ENCODE measurements at places on chromosomes 16 and 17.

DNA sequence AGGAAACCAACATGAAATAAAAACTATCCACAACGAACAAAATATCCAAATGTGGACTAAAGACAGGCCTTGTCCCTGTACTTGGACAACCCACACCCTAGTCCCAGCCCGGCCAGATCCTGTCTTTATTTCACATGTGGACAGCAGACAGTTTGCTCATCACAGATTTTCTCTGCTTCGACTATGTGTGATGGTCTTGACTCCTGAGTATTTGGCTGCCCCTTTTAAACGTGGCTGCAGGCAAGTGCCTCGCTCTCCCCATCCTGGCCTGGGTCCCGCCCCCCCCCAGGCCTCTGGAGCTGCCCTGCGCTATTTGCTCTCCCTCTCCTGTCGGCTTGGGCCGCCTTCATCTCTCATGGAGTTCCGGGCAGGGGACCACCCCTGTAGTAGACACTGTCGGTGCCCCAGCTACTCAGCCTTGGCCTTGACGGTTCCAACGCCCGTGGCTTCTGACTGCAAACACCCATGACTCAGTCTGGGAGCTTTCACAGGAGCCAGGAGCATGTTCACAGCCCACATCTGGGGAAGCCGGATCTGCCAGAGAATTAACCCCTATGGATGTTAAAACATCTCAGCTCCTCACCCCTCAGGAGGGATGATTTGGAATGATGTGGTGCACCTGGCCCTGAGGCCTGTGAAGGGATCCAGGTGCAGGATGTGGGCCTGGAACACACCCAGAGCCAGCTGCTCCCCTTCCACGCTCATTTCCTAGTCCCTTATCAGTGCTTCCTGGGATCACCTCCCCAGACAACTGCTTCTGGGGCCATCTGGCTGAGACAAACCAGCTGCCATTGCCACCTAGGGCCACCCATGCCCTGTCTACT, 229.7 kb upstream of the RPL38 start:
- no peak for DNase-seq

DNA sequence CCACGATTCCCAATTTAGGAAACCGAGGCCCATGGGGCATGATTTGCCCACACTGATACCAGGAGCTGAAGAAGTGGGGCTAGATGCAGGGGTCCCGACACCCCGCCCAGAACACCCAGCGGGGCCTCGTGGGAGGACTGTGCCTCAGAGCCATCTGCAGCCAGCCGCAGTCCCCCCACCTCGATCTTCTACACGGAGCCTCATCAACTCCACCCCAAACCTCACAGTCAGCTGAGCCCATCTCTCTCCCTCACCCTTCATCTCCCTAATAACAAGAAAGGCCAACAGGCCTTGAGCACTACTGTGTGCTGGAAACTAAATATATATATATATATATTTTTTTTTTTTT, 4.2 kb downstream of the ITGAE start:
- DNase-seq = no peak

- no peak for DNase-seq
These were observed 26.2 kb downstream of the PRDM7 start for GRCh38 chr16:90050969-90051368.

- DNase-seq = no peak
These were observed 1.3 kb downstream of the TUBB3 start for GRCh38 chr16:89924297-89924924.

DNA sequence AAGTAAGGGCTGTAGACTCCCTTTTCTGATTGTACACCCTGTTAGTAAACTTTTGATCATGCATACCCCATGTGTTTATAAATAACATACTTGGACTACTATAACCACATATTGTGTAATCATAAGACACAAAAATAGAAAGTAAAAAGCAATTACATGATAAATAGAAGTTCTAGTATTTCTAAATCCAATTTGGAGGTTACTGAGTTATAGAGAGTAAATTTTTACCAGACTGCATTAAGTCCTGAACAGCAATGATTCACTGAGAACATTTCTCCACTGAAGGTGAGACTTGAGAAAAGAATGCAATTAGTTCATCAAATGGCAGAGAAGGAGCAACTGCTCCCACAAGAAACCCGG, 7.7 kb upstream of the TBKBP1 start:
- no peak for DNase-seq

- DNase-seq = no peak
These were observed 8.5 kb downstream of the KRTAP9-7 start for GRCh38 chr17:41284043-41284442.

DNA sequence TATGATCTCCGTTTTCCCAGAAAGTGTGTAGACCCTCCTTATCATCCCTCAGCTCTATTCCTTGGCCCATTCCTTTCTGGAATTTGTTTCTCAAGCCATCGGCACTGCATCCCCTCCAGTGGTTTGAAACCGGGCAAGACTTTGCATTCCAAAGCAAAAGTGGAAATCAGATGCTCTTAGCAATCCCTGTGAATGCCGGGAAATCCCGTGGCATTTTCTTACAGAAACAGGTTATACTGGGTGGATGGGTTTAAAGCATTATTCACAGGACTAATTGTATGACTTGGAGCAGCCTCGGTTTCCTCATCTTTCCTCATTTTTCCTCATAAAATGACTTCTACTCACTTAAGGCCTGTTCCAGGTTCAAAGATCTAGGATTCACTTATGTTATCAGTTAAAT, 52.0 kb downstream of the MAP2K6 start:
- no peak for DNase-seq

- no peak for DNase-seq
These were observed 70.3 kb downstream of the DNAH9 start for GRCh38 chr17:11668618-11669017.

- no peak for DNase-seq
These were observed 7.2 kb downstream of the PLCG2 start for GRCh38 chr16:81786321-81786720.

DNA sequence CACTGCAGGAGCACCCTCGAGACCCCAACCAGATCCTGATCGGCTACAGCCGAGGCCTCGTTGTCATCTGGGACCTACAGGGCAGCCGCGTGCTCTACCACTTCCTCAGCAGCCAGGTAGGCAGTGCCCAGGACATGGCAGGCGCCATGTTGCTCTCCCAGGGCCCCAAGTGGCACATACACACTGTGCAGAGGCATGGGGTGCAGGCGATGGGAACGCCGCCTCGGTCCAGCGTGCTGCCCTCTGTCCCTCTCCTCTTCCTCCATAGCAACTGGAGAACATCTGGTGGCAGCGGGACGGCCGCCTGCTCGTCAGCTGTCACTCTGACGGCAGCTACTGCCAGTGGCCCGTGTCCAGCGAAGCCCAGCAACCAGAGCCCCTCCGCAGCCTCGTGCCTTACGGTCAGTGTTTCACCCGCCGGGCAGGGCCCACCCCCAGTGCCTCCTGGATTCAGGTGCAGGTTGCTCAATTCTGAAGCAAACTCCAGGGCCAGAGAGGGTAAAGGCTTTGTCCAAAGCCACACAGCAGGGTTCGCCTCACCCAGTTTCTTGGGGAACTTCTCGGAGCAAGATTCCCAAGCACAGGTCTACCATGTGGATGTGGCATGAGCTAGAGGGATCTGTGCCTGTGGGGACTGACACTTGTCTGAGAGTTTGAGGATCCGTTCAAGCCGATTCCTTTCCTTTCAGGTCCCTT, 24.4 kb upstream of the MYO15B start:
- DNase-seq = no peak

- peak; percentile 19 for DNase-seq
These were observed 36.2 kb downstream of the RGS9 start for GRCh38 chr17:65173284-65173793.

DNA sequence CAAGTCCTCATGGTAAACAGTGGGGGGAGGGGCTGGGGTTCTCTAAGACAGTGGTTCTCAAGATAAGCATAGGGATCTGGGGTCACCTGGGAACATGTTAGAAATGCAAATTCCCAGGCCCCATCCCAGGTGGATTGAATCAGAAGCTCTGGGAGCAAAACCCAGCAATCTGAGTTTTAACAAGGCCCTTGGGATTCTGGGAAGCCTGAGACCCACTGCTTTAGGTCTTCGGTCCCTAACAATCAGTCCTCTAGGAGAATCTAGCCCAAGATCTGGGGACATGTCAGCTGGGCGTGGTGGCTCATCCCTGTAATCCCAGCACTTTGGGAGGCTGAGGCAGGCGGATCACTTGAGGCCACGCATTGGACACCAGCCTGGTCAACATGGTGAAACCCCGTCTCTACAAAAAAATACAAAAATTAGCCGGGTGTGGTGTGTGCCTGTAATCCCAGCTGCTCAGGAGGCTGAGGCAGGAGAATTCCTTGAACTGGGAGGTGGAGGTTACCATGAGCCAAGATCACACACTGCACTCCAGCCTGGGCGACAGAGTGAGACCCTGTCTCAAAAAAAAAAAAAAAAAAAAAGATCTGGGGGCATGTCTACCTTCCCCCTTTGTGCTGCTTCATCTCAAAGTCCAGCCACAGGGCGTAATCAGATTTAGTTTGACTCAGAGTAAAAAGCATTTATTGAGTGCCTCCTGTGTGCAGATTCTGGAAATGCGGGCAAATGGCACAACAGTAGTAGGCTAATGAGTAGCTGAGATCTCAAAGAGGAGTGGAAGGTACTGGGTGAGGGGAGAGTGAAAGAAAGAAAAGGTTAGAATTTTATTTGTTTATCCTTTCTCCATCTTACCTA, 8.8 kb upstream of the NR1D1 start:
- DNase-seq = no peak
